ENCODE measurements at places on chromosomes 13 and 19. TPM values are rescaled to one million over a fixed set of nuclear protein-coding genes. Genes with fewer than 3 reads are reported as not detected.

DNA sequence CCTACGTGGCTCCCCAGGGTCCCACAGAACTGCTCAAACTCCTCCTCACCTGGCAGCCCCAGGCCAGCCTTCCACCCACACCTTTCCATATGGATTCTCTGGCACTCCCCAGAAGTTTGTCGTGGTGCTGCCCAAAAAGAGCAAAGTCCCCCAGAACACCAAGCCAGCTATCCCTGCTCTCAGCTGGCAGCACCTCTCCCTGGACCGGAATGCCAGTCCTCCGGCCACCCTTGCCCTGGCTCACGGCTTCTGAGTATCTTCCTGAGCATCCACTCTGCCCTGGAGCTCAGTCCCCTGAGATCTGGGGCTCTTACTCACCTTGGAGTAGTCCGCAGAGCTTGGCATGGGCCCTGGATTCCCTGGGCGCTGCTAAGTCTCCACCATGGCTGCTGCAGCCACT is 166.5 kb upstream of the ZNF507 start:
- DNase-seq: no peak

GRCh38 chr13:95924389-95924994 is 128.7 kb downstream of the UGGT2 start:
- DNase-seq: no peak

DNA sequence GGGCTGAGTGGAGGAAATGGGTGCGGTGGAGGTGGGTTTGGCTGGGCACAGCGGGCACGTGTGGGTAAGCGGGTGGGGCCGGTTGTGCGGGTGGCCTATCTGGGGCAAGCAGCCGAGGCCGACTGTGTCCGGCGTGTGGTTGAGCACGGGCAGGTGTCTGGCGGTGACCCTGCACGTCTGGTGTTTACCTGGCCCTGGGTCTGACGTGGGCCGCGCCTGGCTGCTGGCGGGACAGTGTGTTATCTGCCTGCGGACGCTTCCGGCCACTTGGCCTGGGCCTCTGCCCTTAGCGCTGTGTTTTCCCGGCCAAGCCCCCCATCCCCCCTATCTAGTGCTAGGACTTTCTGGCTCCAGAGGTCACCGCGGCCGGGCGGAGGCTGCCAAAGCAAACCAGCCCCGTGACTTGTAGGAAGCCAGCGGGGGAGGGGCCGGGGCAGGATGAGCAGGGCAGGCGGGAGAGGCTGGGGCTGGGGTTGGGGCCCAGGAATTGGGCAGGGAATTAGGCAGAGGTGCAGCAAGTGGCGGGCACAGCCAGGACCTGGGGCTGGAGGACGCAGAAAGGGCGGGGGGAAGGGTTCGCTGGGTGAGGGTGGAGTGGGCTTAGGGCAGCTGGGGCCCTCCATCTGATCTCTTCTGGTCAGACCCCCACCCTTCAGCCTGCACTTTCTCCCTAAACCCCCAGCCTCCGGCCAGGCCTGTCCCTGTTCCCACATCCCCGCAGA is 534 bp upstream of the HPN start:
- peak; percentile 32 for DNase-seq

- DNase-seq: no peak
These were observed 101.7 kb upstream of the MCF2L start for GRCh38 chr13:112867301-112867711.

DNA sequence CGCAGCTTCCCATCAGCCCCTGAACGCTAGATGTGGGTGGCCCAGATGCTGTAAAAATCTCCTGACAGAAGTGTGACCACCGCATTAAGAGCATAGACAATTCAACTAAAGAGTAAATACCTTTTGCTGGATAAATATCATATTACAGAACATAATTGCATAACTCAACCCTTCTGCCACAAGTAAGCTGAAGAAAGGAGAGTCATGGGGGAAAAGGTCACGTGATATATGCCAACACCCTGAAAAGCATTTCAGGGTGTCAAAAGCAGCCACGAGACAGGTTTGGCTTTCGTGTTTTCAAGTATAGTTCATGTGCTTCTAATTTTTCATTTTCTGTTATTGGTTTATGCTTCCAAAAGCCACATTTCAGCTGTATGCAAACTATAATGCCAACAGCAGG is 71.3 kb downstream of the LHFPL6 start:
- DNase-seq: no peak

DNA sequence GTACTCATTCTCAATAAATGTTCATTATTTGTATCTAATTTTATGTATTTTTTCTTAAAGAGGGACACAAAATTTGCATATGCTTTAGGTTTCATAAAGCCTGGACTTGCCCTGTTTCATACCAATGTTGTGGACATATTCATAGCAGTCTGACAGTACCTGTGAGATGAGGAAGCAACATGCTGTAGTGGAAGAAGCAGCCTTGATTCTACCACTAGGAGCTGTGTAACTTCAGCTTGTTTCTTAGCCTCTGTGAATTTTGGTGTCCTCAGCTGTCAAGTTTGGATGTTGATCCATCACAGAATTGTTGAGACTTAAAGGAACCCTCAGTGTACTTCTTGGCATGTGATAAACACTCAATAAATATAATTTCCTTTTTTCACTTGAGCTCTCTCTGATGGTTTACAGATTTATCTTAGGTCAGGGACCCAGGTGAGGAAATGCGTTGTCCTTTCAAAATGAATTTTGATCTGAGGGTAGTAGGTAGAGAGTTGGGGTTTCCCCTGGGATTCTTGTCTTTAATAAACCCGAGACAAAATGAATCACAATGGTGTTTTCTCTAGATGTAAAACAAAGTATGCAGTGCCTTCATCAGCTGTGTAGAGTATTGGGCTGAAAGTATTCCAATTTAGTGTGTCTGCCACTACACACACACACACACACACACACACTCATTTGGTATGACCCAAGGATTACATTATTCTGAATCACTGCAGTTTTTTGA is 152.1 kb downstream of the KCNRG start:
- no peak for DNase-seq

- no peak for DNase-seq
These were observed 621.4 kb downstream of the DIAPH3 start for GRCh38 chr13:59542303-59542702.

GRCh38 chr19:52028780-52029123 is 573 bp upstream of the ZNF614 start:
- no peak for DNase-seq

GRCh38 chr13:67227131-67227983 is 2.8 kb downstream of the PCDH9 start:
- no peak for DNase-seq

Gene LILRB3
- not detected for total RNA-seq

Gene C13orf42
- not detected for total RNA-seq

Gene ZNF837
- total RNA-seq: 1.2 TPM

Gene LSR
- total RNA-seq: 97.9 TPM

Gene ZNF681
- 1.7 TPM for total RNA-seq

Gene HSPBP1
- total RNA-seq: 18.8 TPM
